ENCODE measurements at places on chromosomes 4 and X. TPM values are rescaled to one million over a fixed set of nuclear protein-coding genes. Genes with fewer than 3 reads are reported as not detected.

The CENPVL2 gene
- not detected for total RNA-seq

The GAGE12F gene
- not detected for total RNA-seq

DNA sequence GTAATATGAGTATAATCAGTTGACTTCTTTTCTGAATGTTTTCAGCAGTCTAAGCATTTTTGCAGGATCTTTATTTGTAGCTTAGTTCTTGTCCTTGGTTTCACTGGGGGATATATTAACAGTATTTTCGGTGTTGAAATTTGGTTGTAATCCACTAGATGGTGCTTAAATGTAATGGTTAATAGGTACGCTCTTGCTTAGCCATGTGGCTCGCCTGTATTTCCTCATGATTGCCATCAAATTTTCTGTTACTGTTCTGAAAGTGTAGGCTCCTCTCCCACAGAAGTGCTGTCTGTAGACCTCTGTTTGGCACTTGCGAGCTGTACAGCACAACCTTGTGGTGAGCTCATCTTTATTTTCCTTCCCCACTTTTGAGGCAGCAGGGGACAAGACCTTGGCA lies 3.9 kb upstream of the FAAH2 start:
- DNase-seq = no peak
- H3K27ac ChIP-seq = no peak overlapping the region
- H3K4me1 ChIP-seq = no peaks in the 10 kb centered on the region
- no peak overlapping the region for H3K4me3 ChIP-seq
- H3K36me3 ChIP-seq = no peaks in the 10 kb centered on the region
- H3K27me3 ChIP-seq = no peaks in the 10 kb centered on the region

The TMEM150C gene
- 13.6 TPM for total RNA-seq

The TXK gene
- 0.71 TPM for total RNA-seq

The SLC6A14 gene
- not detected for total RNA-seq

The FAT1 gene
- total RNA-seq = 59.1 TPM

The TMEM175 gene
- total RNA-seq = 20.3 TPM

DNA sequence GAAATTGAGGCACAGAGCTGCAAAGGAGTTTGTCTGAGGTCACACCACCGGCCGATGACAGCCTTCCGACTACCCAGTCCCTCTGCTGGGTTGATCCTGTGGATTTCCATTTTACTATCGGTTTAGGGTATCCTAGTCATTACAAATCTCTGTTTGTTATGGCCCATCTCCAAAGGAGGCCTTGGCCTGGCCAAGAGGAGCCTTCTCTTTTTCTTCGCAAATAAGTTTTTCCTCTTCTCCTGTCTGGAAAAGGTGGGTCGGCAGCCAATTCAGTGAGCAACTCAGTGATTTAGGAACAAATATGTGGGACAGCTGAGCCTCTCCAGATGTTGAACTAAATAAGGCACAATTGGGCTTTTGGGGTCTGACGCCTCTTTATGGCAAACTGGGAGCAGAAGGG lies 169.2 kb upstream of the RBPJ start:
- peaks cover 10% of the 10 kb centered on the region for H3K27me3 ChIP-seq
- no peaks in the 10 kb centered on the region for H3K4me1 ChIP-seq
- H3K4me3 ChIP-seq = no peak overlapping the region
- H3K27ac ChIP-seq = peak overlapping the region; percentile 58
- peak; percentile 44 for DNase-seq
- no peaks in the 10 kb centered on the region for H3K36me3 ChIP-seq

DNA sequence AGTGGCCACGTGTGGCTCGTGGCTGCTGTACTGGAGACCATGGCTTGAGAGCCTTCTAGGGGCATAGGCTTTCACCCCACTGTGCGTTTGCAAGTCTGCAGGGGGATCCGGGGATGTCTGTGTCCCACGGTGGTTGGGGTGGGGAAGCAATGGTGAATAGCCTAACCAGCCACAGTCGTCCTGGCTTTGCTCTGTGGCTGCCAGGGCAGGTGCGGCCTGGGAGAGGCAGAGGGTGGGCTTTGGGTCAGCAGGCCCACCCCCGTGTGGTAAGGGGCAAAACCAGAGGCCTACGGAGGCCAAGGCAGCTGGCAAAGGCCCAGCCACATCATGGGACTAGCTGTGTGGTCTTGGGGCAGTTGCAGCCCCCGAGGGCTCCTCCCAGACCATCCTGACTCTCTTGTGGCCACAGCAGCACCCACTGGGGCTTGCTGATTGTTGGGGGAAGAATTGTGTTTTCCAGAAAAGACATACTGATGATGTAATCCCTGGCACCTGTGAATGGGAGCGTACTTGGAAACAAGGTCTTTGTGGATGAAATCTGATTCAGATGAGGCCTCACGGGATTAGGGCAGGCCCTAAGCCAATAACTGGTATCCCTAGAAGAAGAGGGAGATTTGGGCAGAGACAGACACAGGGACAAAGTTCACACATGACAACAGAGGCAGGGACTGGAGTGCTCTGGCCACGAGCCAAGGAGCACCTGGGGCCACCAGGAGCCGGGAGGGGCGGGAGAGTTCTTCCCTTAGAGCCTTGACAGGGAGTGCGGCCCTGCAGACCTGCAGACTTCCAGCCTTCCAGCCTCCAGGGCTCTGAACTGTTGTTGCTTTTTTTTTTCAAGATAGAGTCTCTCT lies 2.9 kb downstream of the CPZ start:
- no peaks in the 10 kb centered on the region for H3K36me3 ChIP-seq
- DNase-seq = no peak
- H3K4me1 ChIP-seq = peaks cover 13% of the 10 kb centered on the region
- H3K4me3 ChIP-seq = no peak overlapping the region
- H3K27ac ChIP-seq = no peak overlapping the region

DNA sequence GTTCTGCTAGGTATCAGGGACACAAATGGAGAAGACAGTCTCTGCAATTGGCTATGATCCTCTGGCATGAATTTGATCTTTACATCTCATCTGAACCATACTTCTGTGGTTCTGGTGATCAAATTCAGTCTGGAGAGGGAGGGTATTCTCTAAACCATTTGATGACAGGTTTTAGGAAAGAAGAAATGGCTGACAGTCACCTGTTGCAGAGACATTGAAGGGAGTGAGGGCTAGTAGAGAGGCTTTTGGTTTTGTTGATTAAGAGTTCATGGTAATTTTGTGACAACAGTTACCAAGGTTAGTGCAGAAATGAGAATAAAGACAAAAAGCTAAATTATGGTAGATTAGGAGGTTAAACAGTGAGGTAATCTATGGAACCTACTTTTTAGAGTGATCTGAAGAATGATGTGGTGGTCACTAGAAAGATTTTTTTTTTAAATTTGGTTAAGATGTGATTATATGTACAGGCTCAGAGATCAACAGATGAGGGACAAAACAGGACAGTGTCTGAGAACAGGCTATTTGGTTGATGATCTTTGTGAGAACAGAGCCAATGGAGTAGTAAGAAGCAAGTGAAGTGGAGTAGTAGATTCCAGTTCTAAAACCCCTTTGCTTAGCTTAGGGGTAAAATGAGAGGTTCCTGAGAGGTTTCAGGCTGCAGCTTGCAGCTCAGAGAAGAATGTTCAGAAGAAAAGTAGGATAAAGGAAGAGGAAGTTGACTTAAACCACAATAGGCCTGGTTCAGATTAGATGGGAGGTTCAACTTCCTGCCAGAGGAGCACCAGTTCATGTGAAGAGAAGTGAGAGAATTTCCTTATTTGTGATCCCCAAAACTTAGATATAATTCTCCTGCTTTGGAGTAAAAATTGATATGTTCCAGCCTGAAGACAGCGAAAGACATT lies 34.7 kb downstream of the VSIG4 start:
- DNase-seq = no peak
- H3K4me3 ChIP-seq = no peak overlapping the region
- no peak overlapping the region for H3K27ac ChIP-seq
- H3K36me3 ChIP-seq = no peaks in the 10 kb centered on the region

GRCh38 chrX:116181300-116181699 lies 10.8 kb downstream of the AGTR2 start:
- H3K27me3 ChIP-seq = no peaks in the 10 kb centered on the region

GRCh38 chr4:2642968-2643367 lies 106.5 kb downstream of the FAM193A start:
- no peak for DNase-seq
- H3K4me1 ChIP-seq = peaks cover 7% of the 10 kb centered on the region
- H3K36me3 ChIP-seq = peaks cover 89% of the 10 kb centered on the region

DNA sequence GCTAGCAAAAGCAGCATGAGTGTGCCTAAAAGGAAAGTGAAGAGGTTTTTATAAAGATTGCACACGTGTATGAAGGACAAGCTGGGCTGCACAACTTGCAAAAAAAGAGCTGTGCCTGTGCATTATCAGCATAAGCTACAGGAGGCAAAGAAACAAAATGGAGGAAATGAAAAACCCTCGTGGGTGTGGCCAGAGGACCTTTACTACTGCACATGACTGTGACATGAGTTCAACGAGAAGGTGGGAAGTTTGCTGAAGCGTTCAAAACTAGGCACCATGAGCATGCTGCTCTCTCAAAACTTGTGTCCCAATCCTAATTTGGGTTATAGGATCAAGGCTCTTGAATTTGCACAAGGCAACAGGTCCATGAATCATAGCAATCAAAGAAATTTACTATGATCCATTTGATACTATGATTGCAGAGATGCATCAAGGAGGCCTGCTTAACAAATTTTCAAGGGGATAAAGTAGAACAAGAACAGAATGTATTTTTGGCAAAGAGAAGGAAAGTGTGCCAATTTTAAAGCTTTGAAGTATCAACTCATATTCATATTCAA lies 38.1 kb upstream of the CXorf38 start:
- H3K27ac ChIP-seq = no peak overlapping the region
- H3K27me3 ChIP-seq = no peaks in the 10 kb centered on the region
- no peak overlapping the region for H3K4me3 ChIP-seq
- no peak for DNase-seq
- peaks cover 8% of the 10 kb centered on the region for H3K4me1 ChIP-seq

The LDB2 gene
- total RNA-seq = 29.6 TPM

DNA sequence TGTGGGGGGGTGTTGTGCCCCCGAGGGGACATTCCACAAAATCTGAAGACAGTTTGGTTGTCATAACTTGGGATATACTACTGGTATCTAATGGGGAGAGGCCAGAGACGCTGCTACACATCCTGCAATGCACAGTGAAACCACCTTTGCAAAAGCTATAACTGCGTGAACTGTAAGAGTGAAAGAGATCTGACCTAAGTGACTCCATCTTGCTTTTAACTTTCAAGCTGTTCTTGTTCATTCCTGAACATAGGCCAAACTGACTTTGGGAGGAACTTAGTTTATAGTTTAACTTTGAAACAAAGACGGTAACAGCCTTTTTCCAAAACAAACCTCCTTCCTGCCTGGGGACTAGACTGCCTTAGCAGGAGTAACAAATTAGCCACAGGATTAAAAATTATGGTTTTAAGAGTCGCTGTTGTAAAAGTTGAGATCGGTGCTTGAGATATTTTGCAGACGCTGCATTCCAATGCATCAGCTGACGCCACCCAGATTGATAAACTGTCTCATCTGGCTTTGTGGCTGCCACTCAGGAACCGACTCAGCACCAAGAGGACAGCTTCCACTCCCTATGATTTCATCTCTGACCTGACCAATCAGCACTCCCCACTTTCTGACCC lies 70.9 kb downstream of the ATXN3L start:
- no peaks in the 10 kb centered on the region for H3K36me3 ChIP-seq
- peak overlapping the region; percentile 60 for H3K27ac ChIP-seq

DNA sequence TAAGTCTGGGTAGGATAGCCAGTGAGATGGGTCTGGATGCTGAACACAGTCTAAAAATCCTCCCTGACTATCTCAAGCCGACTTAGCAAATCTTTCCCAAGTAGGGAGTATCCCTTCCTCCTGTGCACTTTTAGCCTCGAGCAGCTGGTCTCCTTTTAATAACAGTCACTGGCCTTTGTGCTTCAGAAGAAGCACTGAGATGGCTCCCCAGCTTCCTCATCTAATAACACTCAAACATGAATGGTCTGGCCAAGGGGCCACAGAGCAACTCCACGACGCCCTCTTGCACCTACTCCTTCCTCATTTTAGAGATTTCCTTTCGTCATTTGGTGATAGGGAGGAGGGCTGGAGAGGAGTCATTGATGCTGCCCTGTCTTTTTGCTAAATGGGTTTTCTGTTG lies 78.8 kb upstream of the TMEM150C start:
- peaks cover 5% of the 10 kb centered on the region for H3K4me1 ChIP-seq
- H3K36me3 ChIP-seq = peaks cover 5% of the 10 kb centered on the region
- DNase-seq = no peak
- H3K27me3 ChIP-seq = no peaks in the 10 kb centered on the region
- no peak overlapping the region for H3K27ac ChIP-seq

The ABCG2 gene
- total RNA-seq = 1.6 TPM

The TLR3 gene
- 4.9 TPM for total RNA-seq

The GUCY1A1 gene
- 43.0 TPM for total RNA-seq

DNA sequence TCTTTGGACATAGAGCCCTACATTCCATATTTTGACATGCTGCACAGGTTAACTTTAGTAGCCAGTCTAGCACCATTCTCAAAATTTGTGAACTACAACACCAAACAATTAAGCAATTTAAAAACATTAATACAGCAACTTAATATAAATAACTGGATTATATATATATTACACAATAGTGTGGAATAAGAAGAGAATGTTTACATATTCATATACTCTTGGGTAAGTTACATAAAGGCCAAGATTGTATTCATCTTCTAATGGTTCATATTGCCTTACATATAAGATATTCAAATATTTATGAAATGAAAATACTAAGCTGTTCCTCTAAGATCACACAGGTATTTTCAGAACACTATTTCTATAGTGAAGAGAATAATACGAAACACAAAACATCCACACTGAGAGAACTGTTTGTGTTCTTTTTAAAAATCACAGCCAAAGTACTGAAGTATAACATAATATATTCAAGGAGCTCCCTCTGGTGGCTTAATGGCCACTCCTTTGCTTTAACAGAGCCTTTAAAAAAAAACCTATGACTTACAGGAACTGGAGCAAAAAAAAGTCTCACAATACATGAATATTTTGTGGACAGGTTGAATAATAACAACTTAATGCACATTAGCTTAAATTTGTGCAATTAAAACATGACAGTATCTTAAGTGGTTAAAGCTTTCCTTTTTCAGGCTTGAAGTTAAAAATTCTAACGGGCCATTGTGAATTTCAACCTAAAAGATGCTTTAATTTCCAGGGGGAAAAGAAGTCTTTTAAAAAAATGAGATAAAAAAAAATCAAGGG lies 46.2 kb downstream of the NEK1 start:
- H3K27ac ChIP-seq = peak overlapping the region; percentile 6
- H3K4me1 ChIP-seq = peaks cover 13% of the 10 kb centered on the region
- H3K4me3 ChIP-seq = peak overlapping the region; percentile 26

The TMEM271 gene
- total RNA-seq = not detected

GRCh38 chr4:142558851-142559250 lies 287.2 kb downstream of the INPP4B start:
- H3K27ac ChIP-seq = no peak overlapping the region
- H3K36me3 ChIP-seq = no peaks in the 10 kb centered on the region
- peaks cover 7% of the 10 kb centered on the region for H3K4me1 ChIP-seq
- no peak overlapping the region for H3K4me3 ChIP-seq

DNA sequence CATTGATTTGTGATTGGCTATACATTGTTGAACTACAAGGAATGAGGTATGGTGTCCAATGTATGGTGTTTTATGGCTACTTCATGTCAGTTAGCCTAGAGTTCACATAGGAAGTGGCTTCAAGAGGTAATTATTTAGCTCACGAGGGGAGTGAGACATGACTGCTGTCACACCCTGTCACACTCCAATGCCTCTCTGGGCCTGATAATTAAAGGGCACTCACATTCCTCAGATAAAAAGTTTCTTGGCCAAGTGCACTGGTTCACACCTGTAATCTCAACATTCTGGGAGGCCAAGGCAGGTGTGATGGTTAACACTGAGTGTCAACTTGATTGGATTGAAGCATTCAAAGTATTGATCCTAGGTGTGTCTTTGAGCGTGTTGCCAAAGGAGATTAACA lies 65.0 kb upstream of the DDX60 start:
- H3K27me3 ChIP-seq = no peaks in the 10 kb centered on the region
- no peak for DNase-seq

Measured in left ventricle myocardium inferior (tissue), 1 donor.